Activated naive CD4-positive, alpha-beta T cell treated with Interleukin-2 at 50 U/mL for 16 hours (primary cell): ENCODE measurements at places on chromosomes 12 and 14.

DNA sequence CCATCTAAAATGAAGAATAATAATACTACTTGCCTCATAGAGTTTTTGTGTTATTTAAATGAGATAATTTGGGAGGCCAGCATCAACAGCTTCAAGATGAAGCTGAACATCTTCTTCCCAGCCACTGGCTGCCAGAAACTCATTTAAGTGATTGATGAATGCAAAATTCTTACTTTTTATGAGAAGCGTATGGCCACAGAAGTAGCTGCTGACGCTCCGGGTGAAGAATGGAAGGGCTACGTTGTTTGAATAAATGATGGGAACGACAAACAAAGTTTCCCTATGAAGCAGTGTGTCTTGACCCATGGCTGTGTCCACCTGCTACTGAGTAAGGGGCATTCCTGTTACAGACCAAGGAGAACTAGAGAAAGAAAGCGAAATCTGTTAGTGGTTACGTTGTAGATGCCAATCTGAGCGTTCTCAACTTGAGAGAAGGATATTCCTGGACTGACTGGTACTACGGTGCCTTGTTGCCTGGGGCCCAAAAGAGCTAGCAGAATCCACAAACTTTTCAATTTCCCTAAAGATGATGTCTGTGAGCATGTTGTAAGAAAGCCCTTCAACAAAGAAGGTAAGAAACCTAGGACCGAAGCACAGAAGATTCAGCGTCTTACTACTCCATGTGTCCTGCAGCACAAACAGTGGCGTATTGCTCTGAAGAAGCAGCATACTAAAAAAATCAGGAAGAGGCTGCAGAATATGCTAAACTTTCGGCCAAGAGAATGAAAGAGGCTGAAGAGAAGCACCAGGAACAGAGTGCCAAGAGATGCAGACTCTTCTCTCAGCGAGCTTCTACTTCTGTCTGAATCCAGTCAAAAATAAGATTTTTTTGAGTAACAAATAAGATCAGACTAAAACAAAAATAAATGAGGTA, 100.0 kb upstream of the LRIG3 start:
- DNase-seq = no peak

DNA sequence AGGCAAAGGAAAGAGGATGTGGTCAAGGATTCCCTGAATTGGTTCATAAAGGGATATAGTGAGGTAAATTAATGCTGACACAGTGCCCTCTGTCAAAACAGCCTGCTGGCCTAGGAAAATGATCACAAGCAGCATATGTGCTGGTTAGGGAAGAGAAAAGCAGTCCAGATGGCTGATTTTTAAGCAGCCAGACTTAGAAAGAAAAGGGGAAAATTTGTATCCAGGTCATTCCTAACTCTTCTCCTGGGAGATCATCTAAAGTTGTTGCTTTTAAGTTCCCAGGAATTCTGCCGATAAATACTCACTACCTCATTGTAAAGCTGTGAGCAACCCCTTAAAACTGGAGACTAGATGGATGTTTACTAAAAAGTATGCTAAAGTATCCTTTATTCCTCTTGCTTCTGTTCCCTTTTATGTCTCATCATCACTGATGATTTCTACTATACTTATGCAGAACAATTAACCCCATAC, 46.4 kb upstream of the CNOT2 start:
- DNase-seq = no peak

GRCh38 chr12:32611986-32612385, 67.1 kb upstream of the DNM1L start:
- DNase-seq = no peak

DNA sequence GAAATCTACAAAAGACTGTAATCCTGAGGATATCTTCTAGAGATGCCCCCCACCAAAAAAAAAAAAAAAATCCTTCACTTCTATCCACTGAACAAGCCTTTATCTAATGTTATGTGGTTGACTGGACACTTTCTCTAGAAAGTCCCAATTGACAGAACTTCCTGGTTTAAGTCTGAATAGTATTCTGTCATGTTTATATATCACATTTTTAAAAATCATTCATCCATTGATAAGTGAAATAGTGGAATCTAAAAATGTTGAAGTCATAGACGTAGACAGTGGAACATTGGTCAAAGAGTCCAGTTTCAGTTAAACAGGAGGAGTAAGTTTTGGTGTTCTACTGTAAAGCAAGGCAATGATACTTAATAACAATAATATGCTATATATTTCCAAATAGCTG, 297.0 kb downstream of the SSPN start:
- DNase-seq = no peak

DNA sequence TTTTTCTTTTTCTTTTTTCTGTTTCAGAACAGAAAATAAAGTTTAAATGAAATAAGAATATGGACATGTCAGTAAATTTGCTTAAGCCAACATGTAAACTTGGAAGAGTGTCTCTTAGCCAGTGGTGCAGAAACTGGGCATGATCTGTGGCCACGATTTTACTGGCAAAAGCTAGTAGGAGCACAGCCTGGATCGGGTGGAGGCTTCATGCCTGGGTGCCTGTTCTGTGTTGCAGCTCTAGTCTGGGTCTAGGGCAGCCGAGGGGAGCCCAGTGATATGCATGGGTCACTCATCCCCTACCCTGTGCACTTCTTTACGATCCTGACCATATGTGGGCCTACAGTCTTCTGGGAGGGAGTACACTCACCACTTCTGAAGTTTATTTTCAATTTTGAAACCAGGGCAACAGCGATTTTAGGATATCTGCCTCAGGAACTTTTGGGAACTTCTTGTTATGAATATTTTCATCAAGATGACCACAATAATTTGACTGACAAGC, 45.6 kb upstream of the SMCO2 start:
- no peak for DNase-seq

GRCh38 chr12:65997056-65997455, 133.5 kb downstream of the LLPH start:
- DNase-seq = no peak
